Amygdala (tissue), 56 donors: ENCODE measurements at places on chromosomes 1 and 21.

- DNase-seq = no peak
These were observed 44.2 kb downstream of the CAPN8 start for GRCh38 chr1:223621312-223621734.

DNA sequence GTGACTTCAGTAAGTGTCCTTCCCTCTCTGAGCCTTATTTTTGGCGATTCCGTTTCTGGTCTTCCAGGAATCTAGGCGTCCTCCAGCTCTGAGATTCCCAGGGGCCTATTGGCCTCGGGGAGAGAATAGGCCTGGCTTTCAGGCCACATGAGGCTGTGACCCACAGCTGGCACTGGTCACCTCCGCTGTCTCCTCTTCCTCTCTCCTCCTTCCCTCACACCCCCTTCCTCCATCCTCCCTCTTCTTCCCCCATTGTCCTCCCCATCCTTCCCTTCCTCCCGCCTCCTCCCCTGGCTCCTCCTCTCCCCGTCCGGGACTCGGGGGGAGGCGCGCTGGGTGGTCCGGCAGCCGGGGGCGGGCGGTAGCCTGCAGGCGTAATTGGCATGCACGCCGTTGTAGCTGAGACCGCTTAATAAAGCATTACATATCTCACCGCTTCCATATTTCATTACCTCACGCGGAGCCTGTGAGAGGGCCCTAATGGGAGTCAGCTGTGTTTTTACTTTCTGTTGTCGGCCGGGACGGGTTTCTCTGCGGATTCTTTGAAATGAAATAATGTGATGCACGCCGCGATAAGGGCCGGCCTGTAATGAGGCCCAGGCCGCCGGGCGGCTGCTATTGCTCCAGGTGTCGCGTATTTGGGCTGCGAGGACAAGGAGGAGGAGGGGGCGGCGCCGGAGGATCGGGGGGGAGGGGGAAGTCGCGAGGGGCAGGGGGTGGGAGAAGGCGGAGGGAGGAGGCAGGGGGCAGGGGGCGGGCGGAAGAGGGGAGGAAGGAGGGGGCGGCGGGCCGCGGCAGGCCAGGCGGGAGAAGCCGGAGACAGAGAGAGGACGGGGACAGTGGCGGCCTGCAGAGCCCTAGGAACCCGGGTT is 95.3 kb downstream of the FOXD2 start:
- no peak for DNase-seq

DNA sequence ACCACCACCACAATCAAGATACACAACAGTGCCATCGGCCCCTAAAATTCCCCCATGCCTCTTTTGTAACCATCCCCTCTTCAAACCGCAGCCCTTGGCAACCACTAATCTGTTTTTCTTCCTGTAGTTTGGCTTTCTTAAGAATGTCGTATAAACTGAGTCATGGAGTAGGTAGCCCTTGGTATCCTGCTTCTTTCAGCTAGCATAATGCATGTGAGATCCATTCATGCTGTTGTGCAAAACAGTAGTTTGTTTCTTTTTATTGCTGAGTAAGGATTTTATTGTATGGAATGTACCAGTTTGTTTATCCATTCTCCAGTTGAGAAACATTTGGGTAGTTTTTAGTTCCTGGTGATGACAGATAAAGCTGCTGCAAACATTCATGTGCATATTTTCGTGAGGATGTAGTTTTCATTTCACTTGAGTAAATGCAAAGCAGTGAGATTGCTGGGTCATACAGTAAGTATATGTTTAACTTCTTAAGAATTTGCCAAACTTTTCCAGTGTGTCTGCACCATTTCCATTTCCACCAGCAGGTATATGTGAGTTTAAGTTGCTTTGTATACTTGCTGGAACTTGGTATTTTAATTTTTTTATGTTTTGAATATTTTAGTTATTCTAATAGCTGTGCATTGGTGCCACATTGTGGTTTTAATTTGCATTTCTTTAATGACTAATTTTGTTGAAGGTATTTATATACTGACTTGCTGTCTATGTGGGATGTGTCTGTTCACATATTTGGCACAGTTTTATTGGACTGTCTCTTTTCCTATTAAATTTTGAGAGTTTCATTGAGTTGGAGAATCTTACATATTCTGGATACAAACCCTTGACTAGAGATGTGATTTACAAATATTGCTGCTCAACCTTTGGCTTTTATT is 148.4 kb upstream of the MAP1LC3C start:
- no peak for DNase-seq

- no peak for DNase-seq
These were observed 6.8 kb upstream of the KPNA6 start for GRCh38 chr1:32100807-32101708.

GRCh38 chr1:65195495-65196417 is 47.8 kb downstream of the AK4 start:
- no peak for DNase-seq

DNA sequence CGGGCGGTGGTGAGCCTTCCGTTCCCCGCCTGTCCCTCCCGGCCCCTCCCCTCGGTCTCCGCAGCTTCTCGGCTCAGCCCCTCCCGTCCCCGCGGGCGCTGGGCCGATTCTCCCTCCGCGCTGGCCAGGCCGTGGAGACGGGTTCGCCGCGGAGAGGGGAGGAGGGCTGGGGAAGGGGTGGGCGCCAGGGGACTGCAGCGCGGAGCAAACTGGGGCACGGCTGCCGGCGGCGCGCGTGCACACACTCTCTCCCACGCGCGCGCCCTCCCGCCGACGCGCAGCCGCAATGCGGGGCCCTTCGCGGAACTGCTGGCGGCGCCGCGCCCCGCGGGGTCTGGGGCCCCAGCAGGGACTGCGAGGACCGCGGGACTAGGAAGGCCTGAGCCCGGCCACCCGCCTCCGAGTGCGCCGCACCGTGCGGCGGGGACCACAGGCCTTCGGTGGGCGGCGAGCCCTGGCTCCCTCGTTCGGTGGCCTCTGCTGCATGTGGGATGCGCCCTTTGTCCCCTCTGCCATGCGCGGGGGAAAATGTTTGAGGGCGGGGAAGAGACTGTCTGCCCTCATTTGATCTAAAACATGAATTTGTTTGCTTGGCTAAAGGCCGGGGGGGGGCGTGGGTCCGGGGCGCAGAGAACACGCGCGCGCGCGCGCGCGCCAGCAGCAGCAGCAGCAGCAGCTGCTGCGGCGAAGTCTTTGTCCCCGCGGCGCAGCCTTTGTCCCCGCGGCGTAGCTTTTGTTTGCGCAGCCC is 90.7 kb upstream of the VAMP3 start:
- DNase-seq = peak; percentile 54

GRCh38 chr1:43251024-43251423 is 18.8 kb upstream of the TMEM125 start:
- no peak for DNase-seq

GRCh38 chr1:211345719-211346118 is 19.1 kb downstream of the TRAF5 start:
- DNase-seq = no peak

GRCh38 chr21:28635541-28635940 is 357.1 kb downstream of the LTN1 start:
- DNase-seq = no peak

- DNase-seq = no peak
These were observed 27.2 kb upstream of the TSPAN2 start for GRCh38 chr1:115116512-115116911.

- no peak for DNase-seq
These were observed 107.1 kb downstream of the SPSB1 start for GRCh38 chr1:9399510-9400424.

DNA sequence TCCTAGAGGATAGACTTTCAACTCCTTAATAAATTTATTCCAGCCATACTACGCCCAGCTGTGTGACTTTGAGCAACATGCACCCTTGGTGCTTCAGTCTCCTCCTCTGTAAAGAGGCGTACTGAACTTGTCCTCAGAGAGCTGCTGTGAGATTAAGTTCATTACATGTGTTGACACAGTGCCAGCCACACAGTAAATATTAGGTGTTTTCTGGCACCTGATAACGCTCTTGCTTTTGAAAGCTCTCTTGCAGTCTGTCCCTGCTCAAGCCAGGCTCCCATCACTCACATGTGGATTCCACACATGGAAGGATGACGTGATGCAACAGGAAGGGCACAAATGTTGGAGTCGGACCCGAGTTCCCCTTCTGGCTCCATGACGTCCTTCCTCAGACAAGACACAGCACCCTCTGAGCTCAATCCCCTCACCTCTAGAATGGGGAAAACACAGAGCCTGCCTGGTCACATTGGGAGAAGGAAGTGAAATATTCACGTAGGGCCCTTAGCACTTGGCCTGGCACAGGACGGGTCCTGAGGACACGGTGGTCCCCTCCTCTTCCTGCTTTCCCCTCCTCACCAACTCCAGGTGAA is 7.7 kb downstream of the IFNLR1 start:
- DNase-seq = no peak

DNA sequence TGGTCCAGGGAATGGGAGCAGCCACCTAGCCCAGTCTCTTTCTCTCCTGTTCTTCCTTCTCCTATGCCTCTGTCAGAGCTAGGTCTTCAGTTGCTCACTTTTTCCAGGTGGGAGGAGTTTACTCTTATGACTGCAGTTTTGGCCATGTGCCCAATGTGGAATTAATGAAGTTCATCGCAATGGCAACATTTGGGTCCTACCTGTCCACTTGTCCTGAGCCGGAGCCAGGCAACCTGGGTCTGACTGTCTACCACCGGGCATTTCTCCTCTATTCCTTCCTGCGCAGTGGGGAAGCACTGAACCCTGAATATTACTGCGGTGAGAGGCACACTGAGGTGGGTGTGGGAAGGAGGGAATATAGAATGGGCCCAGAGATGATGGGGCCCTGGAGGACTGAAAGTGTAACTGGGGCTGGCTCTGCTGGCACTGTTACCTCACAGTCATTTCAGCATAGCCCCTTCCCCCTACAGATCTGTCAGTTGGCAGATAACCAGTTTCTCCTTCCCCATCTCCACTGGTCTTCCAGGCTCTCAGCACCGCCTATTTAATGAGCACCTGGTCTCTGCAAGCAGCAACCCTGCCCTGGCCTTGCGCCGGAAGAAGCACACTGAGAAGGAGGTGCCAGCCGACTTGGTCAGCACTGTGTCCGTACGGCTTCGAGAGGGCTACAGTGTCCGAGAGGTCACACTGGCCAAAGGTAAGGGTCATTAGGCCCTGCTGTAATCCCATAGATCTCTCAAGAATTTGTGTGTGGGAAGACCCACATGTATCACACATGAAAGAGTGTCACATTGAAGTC is 30.1 kb downstream of the SZT2 start:
- no peak for DNase-seq

GRCh38 chr1:108671143-108671542 is 10.2 kb upstream of the HENMT1 start:
- no peak for DNase-seq

- DNase-seq = no peak
These were observed 15.2 kb upstream of the LMX1A start for GRCh38 chr1:165371588-165372225.

DNA sequence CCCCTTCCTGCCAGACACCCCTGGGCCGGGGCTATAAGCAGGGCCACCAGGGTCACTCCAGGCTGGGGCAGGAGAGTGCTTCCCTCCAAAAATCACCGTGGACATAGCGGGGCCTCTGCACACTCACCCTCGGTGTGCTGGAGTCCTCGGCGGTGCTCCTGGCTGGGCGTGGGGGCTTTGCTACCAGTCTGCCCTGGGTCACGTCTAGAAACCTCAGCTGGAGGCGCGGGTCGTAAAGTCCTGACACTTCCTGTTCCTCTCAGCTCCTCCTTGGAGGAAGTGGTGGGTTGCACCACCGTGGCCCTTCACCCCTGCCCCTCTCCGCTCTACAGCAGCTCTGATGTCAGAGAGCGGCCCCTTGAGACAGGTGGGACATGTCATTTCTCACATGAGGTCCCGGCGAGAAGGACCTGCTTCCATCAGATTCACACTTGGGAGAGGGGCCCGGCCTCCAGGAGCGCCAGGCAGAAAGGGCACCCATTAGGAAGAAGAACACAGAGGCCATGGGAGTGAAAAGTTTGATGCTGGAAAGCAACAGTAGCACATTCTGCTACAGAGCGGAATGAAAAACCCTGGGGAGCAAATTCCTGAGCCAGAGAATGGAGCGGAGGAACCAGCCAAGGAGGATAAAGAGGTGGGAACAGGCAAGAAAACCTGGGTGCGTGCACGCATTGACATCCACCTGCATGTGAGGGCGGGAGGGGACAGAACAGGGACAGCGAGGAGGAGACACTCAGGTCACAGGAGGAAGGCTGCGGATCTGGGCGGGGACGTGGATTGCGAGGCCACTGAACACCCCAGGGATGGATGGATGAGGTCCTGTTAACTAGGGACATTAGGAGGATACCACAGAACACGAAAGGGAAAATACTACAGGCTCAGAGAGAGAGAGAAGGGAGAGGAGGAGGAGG is at the start of gene ITGB2:
ITGB2 (minus strand) TSS at position 206 of the 911 bp plus-strand sequence. CDS start 10,117 bp downstream, outside the sequence.
- no peak for DNase-seq

DNA sequence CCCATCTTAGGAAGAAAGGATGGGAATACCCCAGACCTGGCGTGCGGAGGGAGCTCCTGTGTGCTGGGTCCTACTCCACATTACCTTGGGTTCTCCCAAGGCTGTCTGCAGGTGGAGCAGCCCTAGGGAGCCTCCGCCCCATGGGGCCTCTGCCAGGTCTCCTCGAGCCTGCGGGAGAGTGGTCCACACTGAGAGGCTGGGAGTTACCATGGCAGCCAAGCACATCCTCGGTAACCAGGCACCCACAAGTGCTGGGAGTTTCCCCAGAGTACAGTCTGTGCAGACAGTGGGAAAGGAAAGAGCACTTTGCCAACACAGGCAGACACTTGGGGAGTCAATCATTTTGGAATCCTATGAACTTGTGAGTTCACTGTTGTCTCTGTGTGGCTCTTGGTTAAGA is 249.4 kb downstream of the DYRK1A start:
- DNase-seq = no peak

DNA sequence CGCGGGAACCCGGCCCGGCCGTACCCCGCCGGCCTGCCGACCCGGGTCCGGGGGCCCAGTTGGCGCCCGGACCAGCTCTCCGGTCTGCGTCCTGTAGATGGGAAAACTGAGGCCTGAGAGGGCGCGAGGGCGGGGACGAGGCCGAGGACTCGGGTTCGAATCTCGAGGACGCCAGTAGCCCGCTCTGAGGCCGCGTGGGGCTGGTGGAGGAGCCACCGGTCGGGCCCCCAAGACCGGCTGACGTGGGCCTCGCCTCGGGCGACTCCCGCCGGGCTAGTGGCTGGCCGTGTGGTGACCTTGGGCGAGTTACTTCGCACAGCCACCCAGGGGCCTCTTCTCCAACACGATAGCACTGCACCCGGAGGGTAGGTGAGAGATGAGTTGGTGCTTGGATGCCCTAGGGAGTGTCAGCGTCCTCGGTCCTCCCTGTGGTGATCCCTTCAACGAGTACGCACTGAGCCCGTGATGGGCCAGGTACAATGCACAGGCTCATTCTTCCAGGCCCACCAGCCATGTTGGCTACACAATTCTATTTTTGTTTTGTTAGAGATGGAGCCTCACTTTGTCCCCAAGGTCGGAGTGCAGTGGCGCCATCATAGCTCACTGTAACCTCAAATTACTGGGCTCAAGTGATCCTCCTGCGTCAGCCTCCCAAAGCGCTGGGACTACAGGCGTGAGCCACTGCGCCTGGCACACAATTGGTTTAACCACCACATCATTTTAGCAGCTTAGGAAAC is 404 bp upstream of the SCMH1 start:
- DNase-seq = no peak

- DNase-seq = no peak
These were observed 22.9 kb upstream of the SUMO3 start for GRCh38 chr21:44840771-44841170.
